HCT116 (cell line): ENCODE measurements at places on chromosomes 11 and 22.

DNA sequence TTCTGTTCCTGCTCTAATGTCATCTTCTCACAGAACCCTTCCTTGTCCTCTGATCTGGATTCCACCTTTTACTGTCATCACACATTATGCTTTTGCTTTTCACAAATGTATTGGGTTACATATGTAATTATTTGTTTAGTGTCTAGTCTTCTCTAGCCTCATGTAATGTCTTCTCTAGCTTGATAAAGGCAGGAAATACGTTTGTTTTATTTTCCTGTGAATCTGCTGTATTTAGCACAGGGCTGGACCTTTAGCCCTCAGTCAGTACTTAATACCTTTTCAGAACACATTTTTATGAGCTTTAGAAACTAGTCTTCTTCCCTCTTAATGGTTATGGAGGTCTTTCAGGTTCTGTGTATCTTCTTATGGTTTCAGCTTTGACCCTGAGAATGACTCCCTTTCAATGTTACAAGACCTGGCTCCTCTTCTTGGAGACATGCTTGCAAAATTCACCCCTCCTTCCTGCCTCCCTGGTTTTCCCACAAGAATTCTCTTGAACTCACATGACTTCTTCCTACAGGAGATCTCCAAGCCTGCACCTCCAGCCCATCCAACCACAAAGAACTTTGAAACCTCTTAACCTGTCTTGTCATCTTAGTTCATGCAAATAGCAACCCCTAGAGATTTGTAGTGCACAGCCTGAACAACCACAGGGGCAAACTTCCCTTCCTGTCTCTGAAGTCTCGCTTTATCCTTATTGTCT is 132.7 kb upstream of the DDI1 start:
- DNase-seq = no peak

GRCh38 chr11:30605036-30605605 is 19.0 kb upstream of the MPPED2 start:
- DNase-seq = no peak

- DNase-seq = no peak
These were observed 81.2 kb downstream of the KIF18A start for GRCh38 chr11:28026634-28027290.

GRCh38 chr22:44098021-44098739 is 74.1 kb downstream of the PARVB start:
- no peak for DNase-seq

DNA sequence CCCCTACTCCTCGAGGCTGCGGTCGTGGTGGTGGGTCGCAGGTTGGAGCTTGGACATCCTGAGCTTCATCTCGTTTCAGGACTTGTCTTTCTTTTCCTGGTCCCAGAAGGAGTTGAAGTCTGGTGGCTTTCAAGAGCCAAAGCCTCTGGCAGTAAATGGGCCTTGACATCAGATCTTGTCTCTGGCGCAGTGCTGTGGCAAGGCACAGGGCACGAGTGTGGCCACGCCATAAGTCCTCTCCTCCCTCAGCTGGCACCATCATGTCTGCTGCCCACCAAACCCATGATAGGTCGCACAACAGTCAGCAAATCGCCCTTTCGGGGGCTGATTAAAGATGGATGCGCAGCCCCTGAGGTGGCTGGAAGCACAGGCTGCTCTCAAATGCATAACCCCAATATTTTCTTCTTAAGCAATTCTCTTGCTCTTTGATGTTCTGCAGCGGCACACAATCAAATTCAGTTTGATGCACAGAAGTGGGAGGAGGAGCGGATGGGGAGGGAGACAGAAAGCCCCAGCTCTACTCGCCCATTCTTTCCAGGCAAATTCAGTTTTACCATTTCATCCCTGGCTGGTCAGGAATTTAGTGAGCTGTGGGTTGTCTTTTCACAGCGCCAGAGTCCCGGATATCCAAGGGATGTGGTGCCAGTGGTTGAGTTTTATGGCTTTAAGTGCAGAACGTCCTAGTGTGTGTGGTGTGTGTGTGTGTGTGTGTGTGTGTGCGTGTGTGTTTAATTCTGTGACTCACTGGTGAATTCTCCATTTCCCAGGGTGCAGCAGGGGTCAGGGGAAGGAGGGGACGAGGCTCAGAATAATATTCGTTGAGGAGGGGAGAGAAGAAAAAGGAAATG is 162.0 kb downstream of the DSCAML1 start:
- no peak for DNase-seq

- no peak for DNase-seq
These were observed 23.2 kb upstream of the C1QTNF4 start for GRCh38 chr11:47617417-47617809.

DNA sequence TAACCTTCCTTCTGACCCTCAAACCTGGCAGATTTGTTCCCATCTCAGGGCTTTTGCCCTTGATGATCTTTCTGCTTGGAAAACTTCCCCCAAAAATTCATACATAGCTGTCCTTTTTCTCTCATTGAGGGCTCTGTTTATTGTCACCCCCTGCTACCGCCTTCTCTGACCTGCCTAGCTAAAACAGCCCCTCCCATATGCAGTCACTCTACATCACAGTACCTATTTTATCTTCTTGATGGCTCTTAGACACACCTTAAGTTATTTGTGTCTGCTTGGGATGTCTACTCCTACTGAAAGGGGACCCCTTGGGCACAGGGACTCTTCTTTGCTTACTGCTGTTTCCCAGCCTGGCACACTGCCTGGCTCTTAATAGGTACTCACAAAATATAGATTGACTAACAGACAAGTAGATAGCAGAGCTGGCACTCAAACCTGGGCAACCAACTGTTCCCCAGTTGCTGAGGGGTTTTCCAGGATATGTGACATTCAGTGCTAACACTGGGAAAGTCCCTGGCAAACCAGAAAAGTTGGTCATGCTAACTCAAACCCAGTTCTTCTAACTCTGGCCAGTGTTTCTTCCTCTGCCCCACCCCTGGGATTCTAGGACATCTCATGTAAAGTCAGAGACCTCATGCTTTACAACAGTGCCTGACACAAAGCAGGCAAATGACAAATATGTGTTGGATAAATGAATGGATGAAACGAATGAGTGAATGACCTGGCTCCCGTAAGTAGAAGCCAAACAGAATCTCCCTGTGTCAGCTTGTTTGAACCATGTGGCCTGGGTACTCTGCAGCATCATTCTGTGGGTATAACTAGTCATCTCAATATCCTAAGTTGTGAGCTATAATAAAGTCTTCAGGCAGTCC is 19.8 kb upstream of the FJX1 start:
- DNase-seq = no peak
